ENCODE measurements at places on chromosomes 11 and 22.

DNA sequence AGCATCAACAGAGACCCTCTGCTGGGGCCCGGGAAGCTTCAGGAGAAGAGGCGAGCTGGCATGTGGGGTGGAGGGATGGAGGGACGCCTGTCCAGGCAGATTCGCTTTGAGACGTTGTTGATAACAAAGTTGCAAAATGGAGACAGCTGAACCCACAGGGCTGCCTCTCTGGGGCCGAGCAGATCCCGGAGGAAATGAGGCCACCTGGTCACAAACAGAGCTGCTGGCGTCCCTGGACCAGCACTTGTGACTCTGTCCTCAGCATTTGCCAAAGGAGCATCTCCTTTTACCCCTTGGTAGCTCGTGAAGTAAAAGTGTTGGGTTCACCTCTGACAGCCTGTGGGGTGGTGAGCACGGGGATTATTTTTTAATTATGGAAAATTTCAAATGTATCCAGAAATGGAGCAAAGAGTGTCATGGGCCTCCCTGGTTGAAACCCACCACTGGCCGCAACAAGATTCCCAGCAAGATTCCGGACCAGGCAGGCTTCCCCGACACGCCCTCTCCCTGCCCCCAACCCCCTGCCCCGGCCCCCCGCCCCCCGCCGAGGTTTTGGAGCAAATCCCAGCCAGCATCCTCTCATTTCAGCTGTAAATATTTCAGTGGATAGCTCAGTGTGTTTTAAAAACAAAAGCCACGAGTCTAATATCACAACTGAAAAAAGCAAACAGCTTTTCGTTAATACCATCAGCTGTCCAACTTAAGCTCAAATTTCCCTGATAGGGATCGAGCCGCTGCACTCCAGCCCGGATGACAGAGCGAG lies 20.3 kb downstream of the GRAMD4 start:
- DNase-seq: no peak

DNA sequence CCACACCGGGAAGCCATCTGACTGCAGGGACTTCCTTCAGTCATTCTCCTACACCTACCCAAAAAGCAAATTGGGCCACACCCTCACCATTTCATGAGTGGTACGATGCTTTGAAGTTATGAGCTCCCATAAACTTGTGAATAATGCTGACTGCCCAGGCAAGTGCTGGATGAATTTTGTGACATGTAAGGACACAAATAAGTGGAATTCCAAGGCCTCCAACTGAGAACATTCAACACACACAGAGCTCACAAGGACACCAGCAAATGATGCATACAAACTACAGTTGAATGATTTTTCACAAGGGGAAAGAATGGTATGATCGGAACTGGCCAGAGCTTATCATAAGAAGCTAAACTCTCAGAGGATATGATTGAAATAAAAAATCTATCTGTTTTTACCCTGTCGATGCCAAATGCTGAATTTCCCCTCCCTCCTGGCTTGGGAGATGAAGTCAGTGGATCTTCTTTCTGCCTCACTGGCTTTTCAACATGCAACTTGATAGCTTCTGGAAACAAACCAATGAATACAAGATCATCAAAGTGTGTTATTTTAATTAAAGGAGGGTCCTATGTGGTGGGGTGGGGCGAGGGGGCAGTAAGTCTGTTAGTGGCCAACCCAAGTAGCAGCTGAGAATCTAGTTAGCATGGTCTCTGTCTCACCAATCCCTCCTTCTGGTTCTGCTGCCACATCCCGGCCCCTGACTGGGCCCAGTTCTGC lies 123.8 kb downstream of the WT1 start:
- DNase-seq: peak; percentile 51

DNA sequence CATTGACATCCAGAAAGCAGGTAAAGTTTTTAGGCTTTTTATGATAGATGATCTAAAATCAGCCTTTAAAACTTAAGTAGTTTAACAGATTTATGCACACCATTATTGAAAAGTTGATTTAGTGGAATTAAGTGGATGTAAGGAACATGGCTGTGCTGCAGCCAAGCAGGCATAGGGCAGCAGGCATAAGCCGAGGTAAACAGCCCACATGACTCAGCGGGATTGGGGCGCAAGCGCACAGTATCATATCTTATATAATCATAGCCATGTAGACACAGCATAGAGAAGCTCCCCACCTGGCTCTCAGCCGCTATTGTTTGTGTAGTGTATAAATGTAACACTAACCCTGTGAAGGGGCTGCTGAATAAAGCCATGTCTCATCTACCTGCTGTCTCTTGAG lies 157.5 kb downstream of the WNT11 start:
- DNase-seq: peak; percentile 34

GRCh38 chr11:2688381-2689231 lies 11.2 kb downstream of the KCNQ1OT1 start:
- DNase-seq: no peak

GRCh38 chr11:111376181-111376871 lies 2.7 kb downstream of the POU2AF1 start:
- no peak for DNase-seq

DNA sequence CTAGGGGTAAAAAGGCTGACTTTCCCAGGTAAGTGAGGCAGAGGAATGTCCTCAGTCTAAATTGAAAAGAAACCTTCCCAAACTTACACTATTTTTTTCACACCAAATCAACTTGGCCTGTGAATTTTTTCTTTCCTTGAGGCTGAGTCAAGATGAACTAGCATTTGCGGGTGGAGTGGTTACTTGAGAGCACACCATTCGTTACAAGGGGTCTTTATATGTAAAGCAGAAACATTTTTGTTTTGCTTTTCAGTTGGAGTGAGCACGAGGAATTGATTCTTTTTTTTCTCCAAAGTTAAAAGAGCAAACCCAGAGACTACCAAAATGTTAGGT lies 36.4 kb downstream of the MAML2 start:
- DNase-seq: no peak

DNA sequence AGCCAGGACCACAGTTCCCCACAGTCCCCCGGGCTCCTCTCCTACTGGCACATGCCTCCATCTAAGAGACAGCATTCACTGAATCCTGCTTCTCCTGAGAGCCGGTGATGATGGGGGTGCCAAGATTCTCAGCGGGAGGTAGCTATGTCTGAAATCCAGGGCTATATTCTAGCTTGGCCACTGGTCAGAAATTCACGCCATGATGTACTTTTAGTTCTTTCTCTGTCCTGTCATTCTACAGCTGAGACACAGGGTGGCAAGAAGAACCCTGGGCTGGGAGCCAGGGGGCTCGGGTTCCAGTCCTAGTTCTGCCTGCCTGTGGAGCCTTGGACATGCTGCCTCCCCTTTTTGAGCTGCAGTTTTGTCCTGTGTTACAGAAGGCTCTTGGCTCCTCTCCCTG lies 59.2 kb upstream of the PHOX2A start:
- DNase-seq: no peak

DNA sequence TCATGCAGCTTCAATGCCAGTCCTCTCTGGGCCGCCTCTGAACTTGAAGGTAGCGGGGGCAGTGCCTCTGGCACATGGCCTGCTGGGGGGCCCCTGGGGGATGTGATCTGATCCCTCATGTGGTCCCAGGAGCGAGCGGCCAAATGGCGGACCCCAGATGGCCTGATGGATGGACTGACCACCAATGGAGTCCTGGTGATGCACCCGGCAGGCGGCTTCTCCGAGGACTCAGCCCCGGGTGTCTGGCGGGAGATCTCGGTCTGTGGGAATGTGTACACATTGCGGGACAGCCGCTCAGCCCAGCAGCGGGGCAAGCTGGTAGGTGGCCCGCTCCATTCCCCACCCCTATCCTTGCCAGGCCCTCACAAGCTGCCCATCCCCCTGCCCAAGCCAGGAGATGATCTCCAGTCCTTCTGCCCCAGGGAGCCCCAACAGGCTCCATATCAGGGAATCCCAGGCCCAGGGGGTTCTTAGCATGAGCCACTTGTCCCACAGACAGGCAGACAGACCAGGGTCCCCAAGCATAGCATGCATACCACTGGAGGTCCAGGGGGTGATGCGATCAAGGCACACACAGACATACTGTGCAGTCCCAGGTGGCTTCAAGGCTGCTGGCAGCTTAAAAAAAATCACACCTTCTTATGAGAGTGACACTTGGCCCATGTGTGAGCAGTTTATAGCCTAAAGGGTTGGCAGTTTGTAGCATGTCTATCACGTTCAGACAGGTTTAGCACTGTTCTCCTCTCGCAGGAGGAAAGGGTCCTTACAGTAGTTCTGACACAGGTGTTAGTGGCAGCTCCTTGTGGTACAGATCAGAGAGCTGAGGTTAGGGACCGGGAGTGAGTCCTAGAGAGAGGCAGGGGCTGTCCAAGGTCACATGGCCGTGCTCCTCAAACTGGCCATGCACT lies 6.4 kb upstream of the DPP3 start:
- DNase-seq: no peak

- DNase-seq: no peak
Measured at GRCh38 chr11:28833670-28834069, 725.5 kb downstream of the METTL15 start.

- no peak for DNase-seq
Measured at GRCh38 chr11:69416762-69417698, 64.4 kb upstream of the LINC01488 start.

GRCh38 chr11:70525006-70525405 lies 126.7 kb downstream of the CTTN start:
- DNase-seq: no peak

DNA sequence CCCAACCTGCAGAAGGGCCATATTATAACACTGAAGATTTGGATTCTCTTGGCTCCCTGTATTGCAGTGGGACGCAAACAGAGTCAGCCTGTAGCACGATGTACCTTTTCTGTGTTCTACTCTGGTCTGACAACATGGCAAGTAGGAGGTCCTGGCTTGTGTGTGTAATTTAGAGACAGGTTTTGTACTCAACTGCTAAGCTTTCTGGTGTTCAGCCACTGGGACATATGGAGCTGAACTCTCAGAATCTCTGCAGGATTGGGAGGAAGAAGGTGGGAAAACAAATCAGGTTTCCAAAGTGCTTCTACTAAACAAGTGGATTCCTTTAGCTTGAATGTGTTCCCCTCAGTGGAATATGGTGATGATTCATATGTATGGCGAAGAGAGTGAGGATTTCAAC lies 192.5 kb upstream of the MTMR2 start:
- no peak for DNase-seq

GRCh38 chr11:120179057-120179672 lies 31.7 kb upstream of the OAF start:
- no peak for DNase-seq

GRCh38 chr22:20645954-20646353 lies 128.0 kb upstream of the SERPIND1 start:
- DNase-seq: no peak

DNA sequence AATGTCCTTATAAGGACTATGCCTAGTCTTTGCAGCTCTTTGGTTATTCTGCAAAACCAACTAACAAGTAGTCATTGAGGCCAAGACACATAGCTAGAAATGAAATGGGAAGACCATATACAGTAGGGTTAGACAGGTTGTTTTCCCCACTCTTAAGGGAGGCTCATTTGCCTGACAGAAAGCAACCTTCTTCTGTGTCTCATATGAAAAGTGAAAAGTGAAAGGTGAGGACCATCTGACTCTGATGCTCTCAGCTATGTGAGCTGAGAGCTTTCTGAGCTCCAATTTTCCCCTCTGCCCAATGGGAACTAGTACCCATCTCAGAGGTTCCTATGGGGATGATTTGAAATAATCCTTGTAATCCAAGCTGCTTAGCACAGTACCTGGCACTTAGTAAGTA lies 142.0 kb upstream of the BDNF start:
- no peak for DNase-seq

DNA sequence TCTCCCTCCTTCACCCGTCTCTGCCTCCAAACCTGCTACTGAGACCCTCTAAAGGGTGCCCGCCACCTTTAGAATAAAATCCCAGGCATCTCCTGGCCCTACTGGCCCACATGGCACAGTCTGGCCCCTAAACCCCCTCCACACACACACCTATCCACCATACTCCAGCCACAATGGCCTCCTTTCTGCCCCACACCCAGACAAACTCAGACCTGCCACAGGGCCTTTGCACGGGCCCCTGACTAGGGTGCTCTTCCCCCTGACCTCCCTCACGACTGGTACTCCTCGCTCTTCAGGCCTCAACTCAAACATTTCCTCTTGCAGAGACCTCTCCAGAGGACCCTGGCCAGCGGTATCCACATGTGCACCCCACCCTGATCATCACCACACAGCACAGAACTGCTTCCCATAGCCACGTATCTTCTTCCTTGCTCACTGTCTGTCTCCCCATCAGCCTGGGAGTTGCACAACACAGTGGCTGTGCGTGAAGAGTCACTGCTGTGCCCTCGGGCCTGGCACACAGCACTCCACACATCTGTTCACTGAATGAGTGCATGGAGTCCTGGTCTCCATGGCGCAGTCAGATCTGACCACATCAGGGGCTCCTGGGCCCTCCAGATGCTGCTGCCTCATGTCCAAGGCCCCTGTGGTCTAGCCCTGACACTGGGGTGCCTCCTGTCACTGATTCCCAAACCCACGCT lies 66.2 kb upstream of the TCF20 start:
- DNase-seq: no peak

DNA sequence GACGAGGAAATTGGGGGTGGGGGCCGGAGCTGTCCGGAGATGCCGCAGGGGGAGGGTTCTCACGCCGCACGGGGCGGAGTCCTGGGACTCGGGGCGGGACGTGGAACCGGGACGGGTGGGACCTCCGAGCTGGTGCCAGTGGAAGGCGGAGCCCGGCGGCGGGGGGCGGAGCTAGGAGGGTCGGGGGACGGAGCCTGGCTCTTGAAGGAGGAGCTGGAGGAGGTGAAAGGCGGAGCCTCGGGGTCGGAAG lies 271 bp downstream of the FKBP2 start:
- DNase-seq: peak; percentile 99

DNA sequence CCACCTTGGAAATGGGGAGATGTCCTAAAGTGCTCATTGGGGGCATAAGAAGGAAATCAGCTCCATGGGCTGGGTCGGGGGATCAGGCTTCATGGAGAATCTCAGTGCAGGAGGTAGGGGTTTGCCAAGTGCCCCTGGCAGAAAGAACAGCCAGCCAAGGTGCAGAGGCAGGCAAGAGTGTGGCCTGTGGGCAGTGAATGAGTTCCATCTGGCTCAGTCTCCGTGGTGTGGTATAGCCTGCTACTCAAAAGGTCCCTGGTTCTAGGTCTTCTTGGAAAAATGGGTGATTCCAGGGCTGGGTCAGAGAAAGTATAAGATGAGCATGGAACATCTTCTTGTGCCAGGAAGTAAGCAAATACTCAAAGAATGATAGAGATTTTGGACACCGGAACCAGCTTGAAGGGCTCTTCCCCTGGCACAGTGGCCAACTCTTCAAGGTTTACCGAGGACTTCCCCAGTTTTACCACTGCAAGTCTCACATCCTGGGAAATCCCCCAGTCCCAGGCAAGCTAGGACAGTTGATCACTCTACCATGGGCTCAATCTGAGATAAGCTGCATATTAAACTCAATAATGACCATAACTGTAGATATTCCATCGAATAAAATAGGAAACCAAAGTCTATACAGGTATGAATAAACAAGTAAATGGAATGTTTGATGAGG lies 10.6 kb upstream of the ARAP1 start:
- no peak for DNase-seq

GRCh38 chr11:59011655-59012397 lies 72.5 kb downstream of the GLYATL1 start:
- DNase-seq: no peak

- no peak for DNase-seq
Measured at GRCh38 chr11:110329445-110329844, 33.0 kb upstream of the RDX start.
